HS-27A (cell line): ENCODE measurements at places on chromosomes 3 and 15.

DNA sequence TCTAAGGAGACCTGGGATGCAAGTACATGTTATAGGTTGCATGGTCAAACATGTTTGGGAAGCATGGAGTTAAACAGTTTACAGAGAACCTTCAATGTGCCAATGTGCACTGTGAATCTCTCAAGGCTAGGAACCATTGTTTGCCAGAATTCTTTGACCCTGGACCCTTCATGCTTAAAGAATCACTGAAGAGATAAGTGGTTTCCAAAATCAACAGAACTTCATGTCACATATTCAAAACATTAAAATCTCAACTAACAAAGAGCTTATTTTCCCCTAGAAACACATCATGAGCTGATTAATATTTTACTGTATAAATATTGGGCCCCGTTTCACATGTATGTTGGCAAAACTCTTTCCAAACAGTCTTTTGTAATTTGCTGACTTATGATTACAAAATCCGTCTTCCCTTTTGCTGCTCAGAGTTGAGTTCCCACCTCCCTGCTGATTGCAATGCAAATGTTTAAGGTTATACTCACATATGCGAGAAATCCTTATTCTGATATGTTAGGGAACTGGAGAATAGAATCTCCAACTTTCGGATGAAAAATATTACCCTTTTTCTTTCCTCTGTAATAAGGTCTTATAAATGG, 380.2 kb downstream of the DIPK2A start:
- DNase-seq: no peak

GRCh38 chr15:68598171-68599152, 19.7 kb downstream of the CORO2B start:
- DNase-seq: no peak

GRCh38 chr15:78315686-78316282, 16.4 kb upstream of the SKIC8 start:
- DNase-seq: no peak

- DNase-seq: no peak
Measured at GRCh38 chr15:81507831-81508230, 133.8 kb upstream of the TMC3 start.

DNA sequence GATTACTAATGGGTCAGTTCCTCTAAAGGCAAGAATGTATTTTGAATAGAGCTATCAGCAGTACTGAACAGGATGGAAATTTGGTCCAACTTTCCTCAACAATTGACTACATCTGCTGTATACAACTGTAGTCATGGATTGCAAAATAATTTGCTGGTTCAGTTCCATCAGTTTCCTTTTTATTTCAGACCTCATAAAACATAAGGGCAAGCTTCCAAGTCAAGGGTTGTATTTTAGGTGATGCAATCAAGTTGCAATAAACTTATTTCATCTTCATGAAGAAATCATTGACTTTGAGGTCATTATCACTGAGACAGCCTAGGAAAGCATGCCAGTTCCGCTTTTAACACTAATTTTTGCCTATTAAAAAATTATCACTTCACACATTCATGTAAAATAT, 90.4 kb upstream of the TSEN2 start:
- no peak for DNase-seq

GRCh38 chr3:174758943-174759342, 100.2 kb upstream of the NAALADL2 start:
- DNase-seq: no peak

DNA sequence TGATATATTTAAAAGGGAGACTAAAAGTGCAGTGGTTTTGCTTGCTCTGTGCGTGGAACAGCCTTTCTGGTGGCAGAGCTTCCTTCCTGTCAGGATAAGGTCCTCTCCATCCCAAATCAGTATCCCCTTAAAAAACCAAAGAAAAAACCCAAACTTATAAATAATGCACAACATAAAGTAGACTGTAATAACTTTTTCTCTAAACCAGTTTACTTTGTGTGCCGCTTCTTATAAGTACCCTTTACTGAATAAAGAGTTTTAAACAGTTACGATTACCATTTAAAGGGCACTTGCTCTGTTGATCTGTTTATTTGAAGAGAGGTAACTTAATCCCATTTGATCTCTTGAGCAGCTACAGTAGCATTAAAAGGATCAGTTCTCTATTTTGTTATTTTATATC, 2.5 kb downstream of the PIK3CA start:
- no peak for DNase-seq

DNA sequence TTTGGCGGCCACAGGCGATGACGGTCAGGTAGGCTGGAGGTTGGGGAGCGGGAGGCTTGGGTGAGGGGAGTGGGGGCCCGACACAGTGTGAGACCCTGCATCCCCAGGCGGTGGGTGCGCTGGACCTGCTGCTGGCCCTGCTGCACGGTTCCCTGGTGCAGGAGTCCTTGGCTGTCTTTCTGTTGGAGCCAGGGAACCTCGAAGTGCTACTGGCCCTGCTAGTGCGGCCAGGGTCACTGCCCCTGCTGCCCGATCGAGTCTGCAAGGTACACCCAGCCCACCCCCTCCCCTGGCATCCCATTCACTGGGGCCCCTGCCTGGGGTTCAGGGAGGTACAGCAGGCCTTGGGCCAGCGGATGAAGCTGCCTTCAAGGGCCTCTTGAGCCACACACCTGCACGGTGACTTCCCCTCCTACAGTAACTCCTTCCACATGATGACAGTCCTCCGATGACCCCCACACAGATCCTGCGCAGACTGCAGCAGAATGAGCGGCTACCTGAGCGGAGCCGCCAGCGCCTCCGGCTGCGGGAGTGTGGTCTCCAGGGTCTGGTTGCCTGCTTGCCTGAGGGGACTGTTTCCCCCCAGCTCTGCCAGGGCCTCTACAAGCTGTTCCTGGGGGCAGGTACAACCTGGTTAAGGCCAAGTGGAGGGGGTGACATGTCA, 19.5 kb downstream of the NBEAL2 start:
- no peak for DNase-seq

GRCh38 chr3:125055331-125055912, 375 bp downstream of the HEG1 start:
- DNase-seq: no peak

DNA sequence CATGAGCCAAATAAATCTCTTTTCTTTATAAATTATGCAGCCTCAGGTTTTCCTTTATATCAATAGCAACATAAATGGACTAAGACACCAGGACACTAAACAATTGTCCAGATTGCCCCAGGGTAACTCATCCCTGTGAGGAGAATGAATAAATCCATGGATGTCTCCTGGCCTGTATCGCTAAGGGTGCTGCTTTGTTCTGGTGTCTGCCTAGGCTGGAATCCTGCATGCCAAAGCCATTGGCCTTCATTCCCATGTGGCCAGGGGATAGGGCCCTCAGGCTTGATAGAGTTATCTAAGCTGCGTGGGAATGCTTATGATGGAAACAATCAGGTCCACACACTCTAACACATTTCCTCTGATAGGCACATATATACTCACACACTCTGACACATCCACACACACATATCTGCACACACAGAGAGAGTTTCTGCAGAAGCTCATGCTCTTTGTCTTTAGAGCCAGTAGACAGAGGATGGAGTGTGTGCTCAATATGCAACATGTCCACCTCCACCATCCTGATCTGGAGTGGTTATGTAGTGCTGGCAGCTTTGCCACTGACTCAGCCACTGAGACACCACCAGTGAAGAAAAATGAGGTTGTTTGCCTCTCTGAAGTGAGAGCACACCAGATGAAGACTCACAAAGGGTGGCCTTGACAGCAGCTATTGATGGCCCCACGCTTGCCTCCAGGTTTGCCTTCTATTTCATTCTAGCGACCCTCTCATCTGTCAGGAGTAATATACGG, 24.0 kb upstream of the DGKG start:
- no peak for DNase-seq

DNA sequence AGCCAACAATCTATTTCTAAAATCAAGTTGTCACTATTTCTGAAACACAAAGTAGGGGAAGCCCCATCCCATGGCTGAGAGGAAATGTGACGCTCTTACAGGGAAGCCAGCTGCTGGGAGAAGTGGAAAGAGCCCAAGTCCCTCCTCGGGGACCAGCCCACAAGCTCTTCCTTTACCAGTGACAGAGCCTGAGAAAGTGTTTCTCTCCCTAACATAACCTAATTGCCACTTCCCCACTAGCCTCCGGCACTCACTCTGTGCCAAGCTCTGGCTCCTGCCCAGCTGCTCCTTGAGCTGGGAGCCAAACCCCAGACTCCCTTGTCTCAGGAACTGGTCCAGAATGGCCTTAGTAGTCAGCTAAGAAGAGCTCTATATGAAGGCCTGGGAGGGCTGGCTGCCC, 42.9 kb downstream of the TNFAIP8L3 start:
- DNase-seq: no peak
